Neuronal stem cell (in vitro differentiated cells): ENCODE measurements at places on chromosomes 3 and 15.

- no peak for DNase-seq
- H3K27ac ChIP-seq: no peak overlapping the region
- H3K4me3 ChIP-seq: no peak overlapping the region
- H3K36me3 ChIP-seq: no peaks in the 10 kb centered on the region
- peaks cover 5% of the 10 kb centered on the region for H3K4me1 ChIP-seq
Measured at GRCh38 chr15:41992803-41993190, 20.4 kb upstream of the EHD4 start.

- no peak for DNase-seq
- no peak overlapping the region for H3K27ac ChIP-seq
Measured at GRCh38 chr3:188488801-188489200, 334.8 kb downstream of the LPP start.

DNA sequence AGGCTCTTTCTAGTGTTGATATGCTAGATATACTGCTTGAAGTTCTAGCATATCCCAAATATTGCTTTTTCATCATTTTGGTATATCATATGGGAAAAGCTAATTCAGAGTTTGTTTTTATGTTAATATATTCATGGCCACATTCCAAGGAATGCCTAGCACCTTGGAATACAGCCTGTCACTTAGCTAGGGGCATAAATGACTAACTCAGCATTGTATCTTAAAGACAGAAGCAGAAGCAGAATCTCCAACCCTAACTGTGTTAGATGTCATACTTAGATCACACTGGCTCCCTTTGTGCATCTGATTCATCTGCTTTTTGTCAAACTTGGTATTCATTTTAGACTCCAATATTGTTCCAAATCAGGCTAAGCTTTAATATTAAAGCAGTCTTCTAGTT is 130.8 kb upstream of the TSPAN3 start:
- H3K4me3 ChIP-seq: no peak overlapping the region
- no peaks in the 10 kb centered on the region for H3K4me1 ChIP-seq
- no peak for DNase-seq
- no peaks in the 10 kb centered on the region for H3K27me3 ChIP-seq
- no peak overlapping the region for H3K27ac ChIP-seq

GRCh38 chr3:74842141-74842540 is 227.7 kb upstream of the CNTN3 start:
- H3K36me3 ChIP-seq: no peaks in the 10 kb centered on the region
- no peaks in the 10 kb centered on the region for H3K27me3 ChIP-seq
- DNase-seq: no peak
- H3K4me1 ChIP-seq: peaks cover 7% of the 10 kb centered on the region
- H3K27ac ChIP-seq: no peak overlapping the region

- H3K27me3 ChIP-seq: no peaks in the 10 kb centered on the region
- H3K4me3 ChIP-seq: no peak overlapping the region
- DNase-seq: no peak
- peaks cover 4% of the 10 kb centered on the region for H3K36me3 ChIP-seq
- H3K27ac ChIP-seq: no peak overlapping the region
Measured at GRCh38 chr15:79834495-79834894, 62.3 kb downstream of the MTHFS start.

DNA sequence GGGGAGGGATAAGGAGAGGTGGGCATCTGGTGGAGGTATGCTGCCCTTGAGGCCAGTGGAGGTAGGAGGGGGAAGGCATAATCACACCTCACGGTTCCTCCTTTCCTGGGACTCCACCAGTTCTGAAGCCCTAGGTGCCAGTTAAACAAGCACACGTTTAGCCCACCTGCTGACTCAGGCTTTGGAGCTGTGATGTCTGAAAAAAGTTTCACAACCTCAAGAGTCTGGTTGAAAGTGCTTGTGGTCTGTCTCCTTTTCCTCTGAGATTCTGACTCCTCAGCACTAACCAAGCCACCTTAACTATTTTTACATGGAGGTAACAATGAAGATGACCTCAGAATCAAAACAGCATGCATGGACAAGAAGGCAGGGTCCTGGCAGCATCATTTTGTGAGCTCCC is 23.0 kb downstream of the HPS3 start:
- no peaks in the 10 kb centered on the region for H3K27me3 ChIP-seq
- no peak for DNase-seq
- no peak overlapping the region for H3K27ac ChIP-seq
- peaks cover 12% of the 10 kb centered on the region for H3K4me1 ChIP-seq
- H3K4me3 ChIP-seq: no peak overlapping the region

DNA sequence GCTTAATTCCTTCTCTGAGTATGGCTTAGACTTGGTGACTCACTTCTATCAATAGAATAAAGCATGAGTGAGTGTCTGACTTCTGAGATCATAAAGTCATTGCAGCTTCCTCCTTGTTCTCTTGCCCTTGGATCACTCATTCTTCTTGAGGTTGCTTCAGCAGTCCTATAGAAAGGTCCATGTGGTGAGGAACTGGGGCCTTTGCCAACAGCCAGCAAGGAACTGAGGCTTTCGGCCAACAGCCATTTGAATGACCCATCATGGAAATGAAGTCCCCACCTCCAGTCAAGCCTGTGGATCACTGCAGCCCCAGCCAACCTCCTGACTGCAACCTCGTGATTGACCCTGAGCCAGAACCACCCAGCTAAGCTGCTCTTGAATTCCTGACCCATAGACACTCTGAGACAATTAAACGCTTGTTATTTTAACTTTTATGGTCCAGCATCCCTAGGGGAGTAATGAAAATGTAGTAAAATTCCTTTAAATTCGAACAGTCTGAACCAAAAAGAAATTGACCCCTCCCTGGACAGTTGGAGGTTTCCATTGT is 84.5 kb downstream of the WDR76 start:
- H3K36me3 ChIP-seq: peaks cover 2% of the 10 kb centered on the region
- H3K27ac ChIP-seq: no peak overlapping the region
- H3K4me3 ChIP-seq: no peak overlapping the region
- no peak for DNase-seq
- peaks cover 10% of the 10 kb centered on the region for H3K4me1 ChIP-seq

DNA sequence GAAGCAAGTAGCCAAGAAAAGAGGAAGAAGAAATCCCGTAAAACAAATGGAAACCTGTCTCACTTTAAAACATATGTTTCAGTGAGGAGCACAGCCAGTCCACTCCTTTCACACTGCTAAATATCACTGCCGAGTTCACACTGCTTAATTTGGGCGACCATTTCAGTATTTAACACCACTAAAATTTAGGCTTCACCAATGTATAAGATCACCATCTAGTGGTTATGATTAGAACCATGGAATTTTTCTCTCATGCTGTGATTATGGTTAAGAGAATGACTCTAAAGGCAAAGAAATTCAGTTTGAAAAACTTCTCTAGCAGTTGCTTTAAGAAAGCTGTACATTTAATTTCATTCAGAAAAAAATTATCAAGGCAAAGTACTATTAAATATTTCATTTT is 16.6 kb downstream of the SLC4A7 start:
- H3K27ac ChIP-seq: no peak overlapping the region
- H3K36me3 ChIP-seq: peaks cover 39% of the 10 kb centered on the region
- H3K4me3 ChIP-seq: no peak overlapping the region
- no peaks in the 10 kb centered on the region for H3K27me3 ChIP-seq
- DNase-seq: no peak

DNA sequence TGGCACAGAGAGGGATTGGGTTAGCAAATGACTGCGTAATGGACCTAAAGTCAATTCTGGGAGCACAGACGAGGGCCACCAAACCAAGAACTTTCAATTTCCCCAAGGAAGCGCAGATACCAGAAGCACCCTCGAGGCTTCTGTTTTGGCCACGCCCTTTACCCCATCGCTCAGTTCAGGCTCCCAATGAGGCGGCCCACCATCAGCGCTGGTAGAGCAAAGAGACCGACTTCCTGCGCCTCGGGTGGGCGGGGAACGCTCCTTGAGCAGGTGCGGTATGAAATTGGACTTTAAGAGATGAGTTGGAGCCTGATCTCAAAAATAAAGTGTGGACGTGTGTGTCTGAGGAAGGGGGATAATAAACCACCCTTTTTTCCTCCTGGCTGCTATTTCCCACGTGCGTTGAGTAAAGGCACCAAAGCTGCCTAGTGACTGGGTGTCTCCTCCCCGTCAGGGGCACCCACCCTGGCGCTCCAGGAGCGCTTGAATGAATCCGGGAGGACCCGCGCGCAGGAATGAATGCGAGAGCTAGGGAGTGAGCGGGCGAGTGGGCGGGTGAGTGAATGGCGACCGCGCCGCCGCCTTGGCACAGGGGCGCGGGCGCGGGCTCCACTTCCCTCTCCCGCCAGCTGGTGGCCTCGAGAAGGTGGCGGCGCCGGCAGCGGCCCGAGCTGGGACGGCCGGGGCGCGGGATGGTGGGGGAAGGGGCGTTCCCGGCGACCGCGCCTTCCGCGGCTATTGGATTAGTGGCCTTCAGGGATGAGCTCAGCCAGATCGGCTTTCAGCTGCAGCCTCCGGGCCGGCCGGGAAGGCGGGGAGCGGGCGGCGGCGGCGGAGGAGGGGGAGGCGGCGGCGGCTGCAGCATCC is at the start of gene SPSB4:
Gene SPSB4 (plus strand): TSS at position 772 of the 867 bp plus-strand sequence. CDS start 14,758 bp downstream, outside the sequence.
- H3K4me1 ChIP-seq: peaks cover 9% of the 10 kb centered on the region
- H3K4me3 ChIP-seq: peak within 1 kb of the TSS; percentile 94
- peak within 1 kb of the TSS; percentile 79 for H3K27ac ChIP-seq
- H3K27me3 ChIP-seq: no peaks in the 10 kb centered on the region
- DNase-seq: peak; percentile 92
- H3K36me3 ChIP-seq: no peaks in the 10 kb centered on the region

DNA sequence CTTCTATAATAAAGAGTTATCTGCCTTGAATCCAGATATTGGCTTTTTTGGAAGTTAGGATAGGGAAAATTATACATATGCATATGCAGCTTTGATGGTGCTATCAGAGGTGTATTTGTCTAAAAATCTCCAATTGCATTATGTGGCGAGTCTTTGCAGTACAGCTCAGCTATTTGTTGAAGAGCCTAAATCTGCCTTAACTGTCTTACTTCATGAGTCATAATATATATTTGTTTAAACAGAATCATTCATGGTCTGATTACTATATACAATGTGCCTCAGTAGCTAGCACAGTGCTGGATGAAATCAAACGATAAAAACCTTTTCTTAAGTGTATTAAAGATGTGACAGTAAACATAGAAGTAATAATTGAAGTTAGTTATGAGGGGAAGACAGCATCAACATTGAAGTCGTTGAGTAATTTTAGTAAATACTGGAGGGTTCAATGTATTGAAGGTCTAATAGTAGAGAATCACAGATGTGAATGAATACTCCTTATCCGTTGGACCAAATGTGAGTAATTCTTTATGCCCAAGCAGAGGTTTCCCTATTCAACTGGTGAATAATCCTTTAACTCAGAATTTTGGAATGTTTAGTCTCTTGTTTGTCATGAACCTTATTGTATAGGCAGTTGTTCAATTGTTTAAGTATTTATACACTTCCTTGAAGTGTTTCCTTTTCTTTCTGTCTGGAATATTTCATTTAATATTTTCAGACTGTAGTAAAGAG is 74.8 kb upstream of the NAALADL2 start:
- H3K36me3 ChIP-seq: no peaks in the 10 kb centered on the region
- H3K27me3 ChIP-seq: no peaks in the 10 kb centered on the region
- no peak overlapping the region for H3K4me3 ChIP-seq
- H3K27ac ChIP-seq: no peak overlapping the region
- H3K4me1 ChIP-seq: no peaks in the 10 kb centered on the region

- H3K4me3 ChIP-seq: no peak overlapping the region
- DNase-seq: no peak
- H3K27ac ChIP-seq: no peak overlapping the region
Measured at GRCh38 chr3:30661098-30661873, 54.9 kb downstream of the TGFBR2 start.

- H3K27ac ChIP-seq: no peak overlapping the region
- peaks cover 2% of the 10 kb centered on the region for H3K36me3 ChIP-seq
- no peak for DNase-seq
- H3K27me3 ChIP-seq: no peaks in the 10 kb centered on the region
Measured at GRCh38 chr15:88497109-88497765, 29.7 kb downstream of the MRPS11 start.

DNA sequence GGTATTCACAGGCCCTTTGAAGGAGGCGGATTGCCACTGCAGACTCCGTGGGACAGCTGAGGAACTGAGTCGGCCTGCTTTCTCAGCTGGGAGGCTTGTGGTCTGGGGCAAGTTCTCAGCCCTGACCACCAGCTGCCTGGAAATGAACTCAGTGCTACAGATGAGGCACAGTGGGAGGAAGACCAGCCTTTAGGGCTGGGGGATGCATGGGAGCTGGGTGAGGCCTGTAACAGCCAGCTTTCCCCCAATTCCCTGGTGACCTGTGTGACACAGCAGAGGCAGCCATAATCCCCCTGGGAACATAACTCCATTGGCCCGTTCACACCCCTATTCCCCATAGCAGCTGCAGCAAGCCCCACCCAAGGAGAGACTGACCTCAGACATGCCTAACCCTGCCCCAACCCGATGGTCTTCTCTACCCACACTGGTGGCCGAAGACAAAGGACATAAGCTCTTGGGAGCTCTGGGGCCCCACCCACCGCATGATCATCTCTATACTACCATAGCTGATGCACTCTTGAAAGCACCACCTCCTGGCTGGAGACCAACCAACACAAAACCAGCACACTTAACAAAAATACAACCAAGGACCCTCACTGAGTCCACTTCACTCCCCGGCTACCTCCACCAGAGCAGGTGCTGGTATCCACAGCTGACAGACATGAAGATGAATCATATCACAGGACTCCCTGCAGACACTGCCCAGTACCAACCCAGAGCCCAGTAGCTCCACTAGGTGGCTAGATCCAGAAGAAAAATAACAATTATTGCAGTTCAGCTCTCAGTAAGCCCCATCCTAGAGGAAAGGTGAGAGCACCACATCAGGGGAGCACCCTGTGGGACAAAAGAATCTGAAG is 24.9 kb downstream of the ZMAT3 start:
- no peaks in the 10 kb centered on the region for H3K4me1 ChIP-seq
- no peaks in the 10 kb centered on the region for H3K36me3 ChIP-seq
- no peak for DNase-seq

GRCh38 chr3:65595222-65596028 is 443.3 kb downstream of the MAGI1 start:
- H3K27ac ChIP-seq: peak overlapping the region; percentile 97
- H3K36me3 ChIP-seq: no peaks in the 10 kb centered on the region
- H3K4me3 ChIP-seq: peak overlapping the region; percentile 57

- H3K27ac ChIP-seq: no peak overlapping the region
- no peaks in the 10 kb centered on the region for H3K36me3 ChIP-seq
- H3K4me3 ChIP-seq: no peak overlapping the region
- no peaks in the 10 kb centered on the region for H3K27me3 ChIP-seq
- peaks cover 13% of the 10 kb centered on the region for H3K4me1 ChIP-seq
Measured at GRCh38 chr15:55823699-55824340, 80.9 kb upstream of the PRTG start.

- no peak overlapping the region for H3K4me3 ChIP-seq
- no peaks in the 10 kb centered on the region for H3K27me3 ChIP-seq
- H3K27ac ChIP-seq: no peak overlapping the region
- no peak for DNase-seq
Measured at GRCh38 chr3:183654727-183655126, 19.3 kb downstream of the KLHL24 start.

- no peak for DNase-seq
- no peak overlapping the region for H3K4me3 ChIP-seq
- H3K27ac ChIP-seq: no peak overlapping the region
- no peaks in the 10 kb centered on the region for H3K27me3 ChIP-seq
- H3K36me3 ChIP-seq: no peaks in the 10 kb centered on the region
Measured at GRCh38 chr3:116886202-116886893, 176.8 kb downstream of the TUSC7 start.
